ENCODE measurements at places on chromosomes 3 and 15.

GRCh38 chr3:197801891-197802778 is 11.1 kb downstream of the LRCH3 start:
- no peak for DNase-seq

DNA sequence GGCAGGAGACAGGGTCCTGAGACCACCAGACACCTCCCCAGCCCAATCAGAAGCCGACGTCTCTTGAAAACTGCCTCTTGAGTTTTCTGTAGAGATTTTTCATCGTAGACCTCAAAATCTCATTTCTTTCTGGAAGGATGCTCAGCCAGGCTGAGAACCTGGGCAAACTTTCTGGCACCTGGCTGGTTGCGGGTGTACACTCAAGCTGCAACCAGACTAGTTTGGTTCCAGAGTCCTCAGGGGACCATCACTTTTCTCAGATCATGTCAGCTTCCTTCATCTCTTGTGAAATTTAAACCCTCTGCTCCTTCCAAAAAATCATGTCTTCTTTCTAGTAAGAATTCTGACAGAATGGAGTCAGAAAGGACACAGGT is 45.1 kb downstream of the CMTM7 start:
- no peak for DNase-seq

DNA sequence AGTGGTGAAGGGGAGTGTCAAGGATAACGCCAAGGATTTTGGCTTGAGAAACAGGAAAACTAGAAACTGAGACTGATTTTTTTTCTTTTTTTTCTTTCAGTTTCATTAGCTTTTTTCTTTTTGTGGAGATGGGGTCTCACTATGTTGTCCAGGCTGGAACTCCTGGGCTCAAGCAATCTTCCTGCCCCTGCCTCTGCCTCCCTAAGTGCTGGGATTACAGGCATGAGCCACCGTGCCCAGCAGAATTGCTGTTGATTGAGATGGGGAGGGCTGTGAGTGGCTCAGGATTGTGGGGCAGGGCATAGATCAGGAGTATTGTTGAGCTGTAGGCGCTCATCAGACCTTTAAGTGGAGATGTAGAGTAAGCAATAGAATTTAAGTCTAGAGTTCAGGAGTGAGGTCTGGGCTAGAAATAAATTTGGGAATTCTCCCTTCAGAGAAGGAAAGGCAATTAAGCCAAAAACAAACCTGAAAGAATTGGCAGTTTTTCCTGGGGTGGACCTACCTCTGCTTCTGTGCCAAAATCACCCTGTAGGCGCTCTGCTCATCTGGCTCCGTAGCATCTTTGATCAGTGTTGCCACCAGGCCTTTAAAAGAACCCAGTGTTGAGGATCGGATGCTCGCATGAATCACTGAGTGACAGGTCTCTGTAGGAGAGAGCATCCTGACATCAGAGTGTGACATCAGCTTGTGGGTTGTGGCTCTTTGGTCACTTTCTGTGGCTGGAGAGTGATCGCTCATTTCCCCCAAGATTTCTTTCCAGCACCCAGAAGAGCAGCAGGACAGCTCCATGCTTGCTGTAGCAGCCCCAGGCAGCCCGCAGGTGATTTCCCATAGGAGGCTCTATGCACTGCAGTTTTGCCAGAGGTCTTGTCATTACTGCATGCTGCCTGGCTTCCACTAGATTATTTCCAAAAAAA is 15.8 kb downstream of the ABHD17C start:
- DNase-seq: no peak

GRCh38 chr15:51311510-51311909 is 26.9 kb downstream of the CYP19A1 start:
- DNase-seq: no peak

DNA sequence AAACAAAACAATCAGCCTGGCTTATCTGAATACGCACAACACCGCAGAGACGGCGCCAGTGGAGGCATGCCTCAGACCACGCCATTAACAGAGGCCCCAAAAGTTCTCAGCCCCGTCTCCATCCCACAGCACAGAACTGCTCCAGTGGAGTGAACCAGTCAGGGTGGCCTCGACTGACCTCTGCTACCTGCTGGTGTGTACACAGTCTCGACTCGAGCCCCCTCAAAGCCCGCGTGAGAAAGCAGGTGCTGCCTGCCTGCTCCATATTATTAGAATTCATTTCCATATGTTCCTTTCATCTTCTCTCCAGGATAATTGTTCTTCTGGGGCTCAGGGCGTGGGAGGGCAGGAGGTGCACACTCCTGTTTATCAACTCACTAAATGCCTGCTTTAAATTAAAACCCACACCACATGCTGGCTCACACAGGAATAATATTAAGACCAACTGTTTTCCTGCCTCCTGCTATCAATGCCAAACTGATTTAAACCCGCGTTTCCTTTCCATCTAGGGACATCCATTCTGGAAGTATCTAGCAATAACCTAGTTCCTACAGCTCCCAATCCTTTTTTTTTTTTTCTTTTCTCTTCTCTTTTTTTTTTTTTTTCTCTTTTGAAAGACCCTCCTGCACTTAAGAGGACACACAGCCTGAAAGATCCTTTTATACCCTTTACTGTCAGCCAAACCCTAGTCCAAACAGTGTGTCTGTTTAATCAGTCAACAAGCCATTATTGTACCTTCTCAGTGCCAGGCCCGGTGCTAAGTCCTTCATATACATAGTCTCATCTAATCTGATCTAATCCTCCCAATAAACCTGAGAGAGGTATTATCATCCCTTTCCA is 101.2 kb downstream of the TLE3 start:
- DNase-seq: no peak

GRCh38 chr3:146227486-146227885 is 23.4 kb downstream of the PLSCR4 start:
- DNase-seq: no peak

DNA sequence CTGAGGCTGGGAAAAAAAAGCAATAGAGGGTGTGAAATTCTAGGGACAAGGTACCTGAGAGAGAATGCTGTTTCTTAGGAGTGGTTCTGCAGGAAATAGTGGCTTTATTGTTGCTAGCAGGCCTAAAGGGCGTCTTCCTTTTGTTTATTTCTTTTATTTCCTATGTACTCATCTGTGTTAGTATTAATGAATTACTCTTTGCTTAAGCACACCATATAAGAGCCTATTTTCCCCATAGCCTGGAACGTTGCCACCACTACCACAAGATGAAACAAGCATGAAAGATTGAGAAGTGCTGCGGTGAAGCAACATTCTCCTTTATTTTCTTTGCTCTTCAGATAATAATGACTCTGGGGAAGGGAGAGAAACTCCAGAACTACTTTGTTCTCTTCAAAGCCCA is 21.3 kb upstream of the GOLIM4 start:
- DNase-seq: no peak

DNA sequence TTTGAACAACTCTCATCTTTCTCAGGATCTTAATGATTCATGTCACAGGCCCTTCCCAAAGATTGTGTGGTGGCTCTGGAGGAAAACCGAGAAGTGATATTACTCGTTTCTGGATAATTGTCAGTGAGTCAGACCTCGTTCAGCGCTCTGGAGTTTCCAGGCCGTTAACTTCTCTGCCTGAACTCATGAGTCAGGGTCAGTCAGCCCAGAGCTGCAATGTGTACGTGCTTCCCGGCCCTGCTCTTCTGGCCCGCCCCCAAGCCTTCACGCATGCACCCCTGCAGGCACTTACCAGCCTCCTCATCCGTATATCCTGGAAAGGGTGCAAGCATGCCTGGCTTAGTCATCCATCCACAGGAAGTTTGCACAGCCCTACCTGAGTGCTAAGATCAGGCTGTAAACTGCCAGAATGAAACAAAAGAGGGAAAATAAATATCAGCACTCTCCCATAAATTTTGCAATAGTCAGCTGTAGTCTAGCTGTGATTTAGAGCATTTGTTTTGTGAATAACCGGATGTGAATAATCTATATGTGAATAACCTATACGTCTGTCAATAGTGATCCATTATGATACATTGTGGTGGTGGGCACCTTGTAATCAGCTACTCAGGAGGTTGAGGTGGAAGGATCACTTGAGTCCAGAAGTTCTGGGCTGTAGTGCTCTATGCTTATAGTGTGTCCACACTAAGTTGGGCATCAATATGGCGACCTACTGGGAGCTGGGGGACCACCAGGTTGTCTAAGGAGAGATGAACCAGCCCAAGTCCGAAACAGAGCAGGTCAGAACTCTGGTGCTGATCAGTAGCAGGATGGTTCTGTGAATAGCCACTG is 35.3 kb upstream of the SEMA4B start:
- DNase-seq: peak; percentile 9

All from stimulated activated CD8-positive, alpha-beta memory T cell treated with anti-CD3 and anti-CD28 coated beads, Interleukin-4, amount 100 ng/mL, for 24 hours (primary cell).